Naive thymus-derived CD8-positive, alpha-beta T cell (primary cell): ENCODE measurements at places on chromosomes 2 and 18. TPM values are rescaled to one million over a fixed set of nuclear protein-coding genes. Genes with fewer than 3 reads are reported as not detected.

DNA sequence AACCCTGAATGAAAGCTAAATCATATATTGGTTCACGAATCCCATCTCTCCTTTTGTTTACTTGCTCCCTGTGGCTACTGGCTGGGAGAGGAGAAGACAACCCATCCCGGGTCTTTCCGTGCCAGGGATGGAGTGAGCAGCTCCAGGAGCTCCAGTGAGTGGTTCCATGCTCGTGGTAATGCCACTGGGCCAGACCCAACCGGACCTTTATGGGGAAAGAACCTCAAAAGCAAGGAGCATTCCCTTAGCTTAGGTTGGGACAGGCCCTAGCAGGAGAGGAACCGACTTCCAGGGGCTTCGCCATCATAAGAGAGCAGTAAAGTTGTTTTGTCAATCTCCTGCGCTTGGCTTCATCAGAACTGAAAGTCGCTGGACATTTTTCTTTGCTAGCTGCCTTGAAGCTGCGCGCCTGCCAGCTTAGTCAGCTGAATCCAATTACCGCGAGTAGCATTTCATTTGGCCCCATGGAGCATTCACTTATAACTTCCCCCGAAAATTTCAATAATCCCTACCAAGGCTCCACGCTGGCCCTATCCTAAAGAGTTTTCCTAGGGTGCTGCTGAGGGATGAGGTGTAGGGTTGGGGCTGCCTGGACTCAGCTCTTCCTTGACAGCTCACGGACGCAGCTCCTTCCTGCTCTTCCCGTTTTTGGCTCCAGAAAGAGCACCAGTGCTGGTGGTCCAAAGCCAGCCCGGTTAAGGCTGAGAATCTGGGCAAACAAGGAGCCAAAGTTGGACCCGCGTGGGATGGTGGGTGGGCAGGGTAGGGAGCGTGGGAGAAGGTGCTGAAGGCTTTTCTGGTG, 4.9 kb downstream of the HOXD3 start:
- peaks cover 37% of the 10 kb centered on the region for H3K4me1 ChIP-seq
- no peak overlapping the region for H3K27ac ChIP-seq
- peaks cover 89% of the 10 kb centered on the region for H3K27me3 ChIP-seq

GRCh38 chr2:169469952-169470572, 9.2 kb upstream of the BBS5 start:
- H3K4me3 ChIP-seq, result no peak overlapping the region
- H3K4me1 ChIP-seq, result no peaks in the 10 kb centered on the region
- no peak overlapping the region for H3K27ac ChIP-seq
- peak; percentile 9 for DNase-seq
- no peaks in the 10 kb centered on the region for H3K27me3 ChIP-seq
- no peaks in the 10 kb centered on the region for H3K36me3 ChIP-seq

GRCh38 chr2:47891369-47892337, 14.6 kb downstream of the FBXO11 start:
- no peaks in the 10 kb centered on the region for H3K27me3 ChIP-seq
- peaks cover 75% of the 10 kb centered on the region for H3K4me1 ChIP-seq
- H3K27ac ChIP-seq, result peak overlapping the region; percentile 61
- DNase-seq, result no peak
- H3K36me3 ChIP-seq, result peaks cover 28% of the 10 kb centered on the region

DNA sequence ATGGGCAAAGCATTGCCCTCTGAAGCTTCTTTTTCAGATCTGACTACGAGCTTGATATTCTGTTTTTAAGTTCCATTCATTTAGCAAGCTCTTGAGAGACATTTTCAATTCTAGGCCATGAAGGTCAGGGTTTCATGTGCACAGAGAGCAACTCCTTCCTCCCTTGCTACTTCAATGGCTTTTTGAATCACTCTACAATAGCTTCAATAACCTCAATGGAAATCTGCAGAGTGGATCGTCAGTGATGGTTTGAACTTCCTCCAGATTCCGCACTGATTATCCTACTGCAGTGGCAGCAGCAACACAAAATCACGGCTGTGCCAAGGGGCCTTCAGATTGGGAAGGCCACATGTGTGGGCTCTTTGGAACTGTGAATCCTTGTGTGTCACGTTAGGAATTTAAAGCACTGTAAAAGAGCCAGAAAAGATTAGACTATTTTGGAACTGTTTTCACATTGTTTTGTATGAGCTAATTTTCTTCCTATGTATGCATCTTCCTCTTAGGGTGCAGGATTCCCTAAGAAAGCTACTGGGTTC, 88.4 kb upstream of the MGAT4A start:
- H3K4me3 ChIP-seq, result no peak overlapping the region
- H3K27me3 ChIP-seq, result peaks cover 5% of the 10 kb centered on the region
- no peaks in the 10 kb centered on the region for H3K36me3 ChIP-seq
- H3K4me1 ChIP-seq, result peaks cover 16% of the 10 kb centered on the region

GRCh38 chr2:229634601-229635370, 79.6 kb downstream of the DNER start:
- DNase-seq, result no peak
- peaks cover 14% of the 10 kb centered on the region for H3K27me3 ChIP-seq
- H3K4me1 ChIP-seq, result no peaks in the 10 kb centered on the region
- no peak overlapping the region for H3K4me3 ChIP-seq

DNA sequence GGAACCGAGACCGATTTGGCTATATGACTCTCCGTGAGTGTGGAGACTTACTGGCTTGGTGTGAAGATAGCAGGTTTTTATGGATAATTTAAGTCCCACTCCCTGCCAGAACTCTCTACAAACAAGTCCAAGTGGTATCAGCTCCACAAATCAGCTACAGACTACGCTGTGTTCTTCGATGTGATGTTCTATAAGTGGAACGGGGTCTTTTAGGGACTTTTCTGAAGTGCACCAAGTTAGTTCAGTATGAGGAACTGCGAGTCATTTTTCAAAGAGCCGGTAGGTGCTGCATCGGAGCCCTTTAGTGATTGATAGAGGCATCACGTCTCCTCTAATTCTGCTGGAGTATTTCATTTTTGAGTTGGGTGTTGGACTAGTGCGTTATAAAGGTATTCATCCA, 107.1 kb downstream of the TSHZ1 start:
- no peaks in the 10 kb centered on the region for H3K27me3 ChIP-seq
- no peaks in the 10 kb centered on the region for H3K36me3 ChIP-seq
- H3K27ac ChIP-seq, result no peak overlapping the region
- H3K4me3 ChIP-seq, result no peak overlapping the region
- DNase-seq, result no peak

DNA sequence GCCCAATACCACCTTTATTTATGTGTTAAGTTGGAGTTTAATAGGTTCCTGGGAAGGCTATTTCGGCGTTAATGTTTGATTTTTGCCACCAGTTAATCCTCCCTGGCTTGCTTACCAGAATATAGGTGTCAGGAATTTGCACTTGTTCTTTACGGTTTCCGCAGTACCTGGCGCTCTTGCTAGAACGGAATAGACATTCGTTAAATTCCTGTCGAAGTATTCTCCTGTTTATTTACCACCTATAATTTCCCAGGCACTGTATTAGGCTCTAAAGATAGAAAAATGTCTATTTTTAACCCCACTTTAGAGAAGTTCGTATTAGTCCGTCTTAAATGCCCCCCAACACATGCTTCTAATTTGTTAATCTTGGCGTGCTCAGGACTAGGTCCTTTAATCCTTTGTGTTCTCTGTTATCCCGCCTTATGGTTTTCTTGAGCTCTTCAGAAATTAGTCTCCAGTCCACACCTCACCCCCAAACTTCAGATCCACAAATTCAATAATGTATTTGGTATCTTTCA, 575 bp downstream of the CCDC150 start:
- H3K27ac ChIP-seq, result peak overlapping the region; percentile 86
- no peak for DNase-seq
- H3K4me1 ChIP-seq, result peaks cover 18% of the 10 kb centered on the region
- H3K4me3 ChIP-seq, result peak overlapping the region; percentile 92

DNA sequence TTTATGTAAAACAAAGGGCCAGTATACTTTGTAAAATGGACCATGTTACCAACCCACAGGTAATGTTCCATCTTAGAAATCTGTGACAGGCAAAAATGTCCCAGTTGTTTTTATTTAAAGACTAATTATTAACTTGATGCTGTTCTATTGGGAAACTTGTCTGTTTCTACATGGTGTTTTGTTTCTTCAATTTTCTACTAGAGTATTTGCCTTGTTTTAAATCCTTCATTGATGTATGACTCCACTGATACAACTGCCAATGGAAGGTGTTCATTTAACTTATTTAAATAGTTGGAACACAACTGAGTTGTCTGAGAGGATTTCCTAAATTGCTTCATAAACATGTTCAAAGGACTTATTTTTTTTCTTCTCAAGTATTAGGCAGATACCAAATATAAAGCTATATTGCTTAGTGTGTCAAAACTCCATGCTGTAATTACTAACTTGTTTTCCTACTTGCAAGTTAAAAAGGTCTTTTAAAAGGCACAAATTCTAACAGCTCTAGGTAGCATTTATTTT, 152.0 kb upstream of the XPO1 start:
- DNase-seq, result no peak
- H3K4me3 ChIP-seq, result no peak overlapping the region
- no peak overlapping the region for H3K27ac ChIP-seq
- H3K27me3 ChIP-seq, result no peaks in the 10 kb centered on the region
- H3K36me3 ChIP-seq, result no peaks in the 10 kb centered on the region
- peaks cover 1% of the 10 kb centered on the region for H3K4me1 ChIP-seq

DNA sequence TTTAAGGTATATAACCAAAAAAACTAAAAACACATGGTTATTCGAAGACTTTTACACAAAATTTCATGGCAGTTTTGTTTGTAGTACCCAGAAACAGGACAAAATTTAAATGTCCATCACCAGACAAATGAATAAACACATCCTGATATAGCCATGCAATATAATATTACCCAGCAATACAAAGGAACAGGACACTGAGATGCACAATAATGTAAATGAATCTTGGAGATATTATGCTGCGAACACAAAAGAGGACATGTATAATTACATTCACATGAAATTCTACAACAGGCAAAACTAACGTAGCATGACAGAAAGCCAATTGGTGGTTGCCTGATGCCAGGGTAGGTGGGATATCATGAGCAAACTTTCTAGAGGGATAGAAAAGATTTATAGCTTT, 92.4 kb upstream of the OTX1 start:
- no peak overlapping the region for H3K27ac ChIP-seq
- H3K27me3 ChIP-seq, result no peaks in the 10 kb centered on the region
- H3K36me3 ChIP-seq, result peaks cover 41% of the 10 kb centered on the region
- DNase-seq, result no peak
- H3K4me1 ChIP-seq, result no peaks in the 10 kb centered on the region

- H3K36me3 ChIP-seq, result no peaks in the 10 kb centered on the region
- no peaks in the 10 kb centered on the region for H3K27me3 ChIP-seq
- H3K4me3 ChIP-seq, result no peak overlapping the region
- DNase-seq, result no peak
- H3K4me1 ChIP-seq, result peaks cover 17% of the 10 kb centered on the region
- H3K27ac ChIP-seq, result peak overlapping the region; percentile 53
Observed at GRCh38 chr18:48804856-48805610, 145.7 kb downstream of the SMAD7 start.

- no peak overlapping the region for H3K4me3 ChIP-seq
- H3K36me3 ChIP-seq, result no peaks in the 10 kb centered on the region
- H3K27ac ChIP-seq, result no peak overlapping the region
- no peak for DNase-seq
- H3K4me1 ChIP-seq, result no peaks in the 10 kb centered on the region
- H3K27me3 ChIP-seq, result no peaks in the 10 kb centered on the region
Observed at GRCh38 chr2:212402316-212402715, 136.3 kb downstream of the ERBB4 start.

GRCh38 chr18:42025974-42026625, 71.1 kb downstream of the PIK3C3 start:
- peak overlapping the region; percentile 65 for H3K27ac ChIP-seq
- H3K4me1 ChIP-seq, result peaks cover 12% of the 10 kb centered on the region
- peaks cover 55% of the 10 kb centered on the region for H3K36me3 ChIP-seq
- no peak for DNase-seq
- no peaks in the 10 kb centered on the region for H3K27me3 ChIP-seq

DNA sequence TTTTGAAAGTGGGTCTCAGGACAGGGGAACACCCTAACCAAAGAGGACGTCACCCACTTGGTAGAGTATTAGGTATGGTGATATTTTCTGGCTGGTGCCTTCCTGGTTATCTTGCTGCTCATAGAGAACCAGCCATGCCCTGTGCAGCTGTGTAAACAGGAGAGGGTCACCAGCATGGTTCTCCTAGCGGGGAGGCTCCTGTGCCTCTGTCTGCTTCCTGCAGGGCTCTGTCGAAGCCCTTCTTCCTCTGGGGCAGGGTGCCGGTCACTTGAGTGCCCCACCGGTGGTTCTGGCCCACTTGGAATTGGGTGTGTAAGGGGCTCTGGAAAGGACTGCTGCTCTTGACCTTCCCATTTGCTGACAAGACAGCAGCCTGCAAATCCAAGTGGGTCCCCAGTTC, 131.6 kb upstream of the MSH6 start:
- no peak overlapping the region for H3K27ac ChIP-seq
- peaks cover 6% of the 10 kb centered on the region for H3K27me3 ChIP-seq
- H3K4me1 ChIP-seq, result peaks cover 12% of the 10 kb centered on the region
- H3K36me3 ChIP-seq, result no peaks in the 10 kb centered on the region
- no peak overlapping the region for H3K4me3 ChIP-seq
- DNase-seq, result no peak

DNA sequence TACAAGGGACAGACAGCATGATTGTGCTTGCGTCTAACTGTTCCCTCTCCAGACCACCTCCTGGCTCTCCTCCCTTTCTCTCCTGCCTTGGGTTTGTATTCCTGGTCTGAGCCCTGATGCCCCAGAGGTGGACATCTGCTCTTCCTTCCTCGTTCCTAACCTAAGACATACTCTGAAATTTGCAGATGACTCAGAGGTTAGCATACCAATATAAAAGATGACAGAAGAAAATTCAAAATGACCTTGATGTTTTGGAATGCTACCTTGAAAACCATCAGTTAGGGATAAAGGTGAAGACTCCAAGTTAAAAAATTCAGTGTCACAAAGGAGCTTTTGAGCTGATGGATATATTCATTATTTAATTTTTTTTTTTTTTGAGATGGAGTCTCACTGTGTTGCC, 12.9 kb downstream of the SMYD1 start:
- DNase-seq, result no peak
- no peaks in the 10 kb centered on the region for H3K27me3 ChIP-seq
- H3K36me3 ChIP-seq, result no peaks in the 10 kb centered on the region
- H3K27ac ChIP-seq, result no peak overlapping the region

GRCh38 chr18:50397023-50397422, 22.2 kb downstream of the SKA1 start:
- H3K36me3 ChIP-seq, result no peaks in the 10 kb centered on the region
- peaks cover 5% of the 10 kb centered on the region for H3K27me3 ChIP-seq
- DNase-seq, result no peak
- no peak overlapping the region for H3K27ac ChIP-seq
- H3K4me1 ChIP-seq, result peaks cover 6% of the 10 kb centered on the region

- no peak overlapping the region for H3K4me3 ChIP-seq
- no peaks in the 10 kb centered on the region for H3K27me3 ChIP-seq
- DNase-seq, result no peak
- peaks cover 10% of the 10 kb centered on the region for H3K36me3 ChIP-seq
- no peak overlapping the region for H3K27ac ChIP-seq
- H3K4me1 ChIP-seq, result no peaks in the 10 kb centered on the region
Observed at GRCh38 chr2:7967707-7968405, 714.0 kb upstream of the ID2 start.

NDUFS1 gene
- 45.9 TPM for polyA plus RNA-seq

CD8B2 gene
- polyA plus RNA-seq, result 32.6 TPM

TXNDC2 gene
- not detected for polyA plus RNA-seq

DPP10 gene
- not detected for polyA plus RNA-seq

PSMA8 gene
- 2.7 TPM for polyA plus RNA-seq

CNTNAP5 gene
- polyA plus RNA-seq, result not detected

FIGN gene
- not detected for polyA plus RNA-seq
